Activated T-cell treated with anti-CD3 and anti-CD28 coated beads, Interleukin-2, amount 50 U/mL, for 72 hours (primary cell): ENCODE measurements at places on chromosomes 11 and 22. TPM values are rescaled to one million over a fixed set of nuclear protein-coding genes. Genes with fewer than 3 reads are reported as not detected.

DNA sequence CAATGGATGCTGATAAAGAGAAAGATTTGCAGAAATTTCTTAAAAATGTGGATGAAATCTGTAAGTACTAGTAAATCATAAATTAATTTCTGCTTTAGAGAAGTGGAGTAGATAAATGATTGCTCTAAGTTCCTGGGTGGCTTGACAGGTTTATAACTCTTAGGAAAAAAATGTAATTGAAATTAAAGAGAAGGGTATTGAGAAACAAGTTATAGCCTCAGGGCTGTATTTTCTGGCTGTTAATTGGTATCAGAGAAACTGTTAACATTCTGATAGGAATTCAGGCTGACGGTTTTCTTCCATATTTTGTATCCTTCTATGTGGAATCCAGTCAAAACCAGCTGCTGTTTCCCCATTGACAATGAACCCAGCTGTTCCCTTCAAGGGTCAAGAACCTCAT lies 1.9 kb downstream of the TTC12 start:
- DNase-seq: no peak

- no peak for DNase-seq
These were observed 149.9 kb downstream of the PKNOX2 start for GRCh38 chr11:125314276-125315078.

DNA sequence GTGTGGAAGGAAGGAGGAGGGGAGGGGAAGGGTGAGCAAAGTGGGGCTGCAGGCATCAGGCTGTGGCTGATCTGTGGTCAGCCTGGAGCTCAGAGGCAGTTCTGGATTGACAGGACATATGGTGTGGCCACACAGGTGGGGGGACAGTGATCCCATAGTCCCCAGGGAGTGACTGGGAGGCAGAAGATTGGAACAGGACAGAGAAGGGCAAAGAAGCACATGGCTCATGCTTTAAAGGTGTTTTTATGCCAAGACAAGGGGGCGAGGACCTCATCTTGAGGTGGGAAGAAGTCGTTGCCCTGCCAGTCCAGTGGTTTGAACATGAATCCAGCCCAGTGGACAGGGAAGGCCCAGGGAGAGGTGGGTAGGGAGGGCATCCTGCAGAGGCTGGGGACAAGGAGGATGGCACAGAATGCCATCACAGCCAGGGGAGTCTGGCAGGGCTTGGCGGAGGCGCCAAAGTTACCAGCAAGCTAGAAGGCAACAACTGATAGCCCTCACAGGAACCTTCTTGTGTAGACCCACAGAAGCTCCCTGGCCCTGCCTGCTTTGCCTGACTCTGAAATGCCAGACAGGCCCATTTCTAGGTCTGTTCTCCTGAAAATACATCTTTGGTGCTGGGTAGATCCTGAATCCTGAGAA lies 3.1 kb downstream of the BET1L start:
- no peak for DNase-seq

DNA sequence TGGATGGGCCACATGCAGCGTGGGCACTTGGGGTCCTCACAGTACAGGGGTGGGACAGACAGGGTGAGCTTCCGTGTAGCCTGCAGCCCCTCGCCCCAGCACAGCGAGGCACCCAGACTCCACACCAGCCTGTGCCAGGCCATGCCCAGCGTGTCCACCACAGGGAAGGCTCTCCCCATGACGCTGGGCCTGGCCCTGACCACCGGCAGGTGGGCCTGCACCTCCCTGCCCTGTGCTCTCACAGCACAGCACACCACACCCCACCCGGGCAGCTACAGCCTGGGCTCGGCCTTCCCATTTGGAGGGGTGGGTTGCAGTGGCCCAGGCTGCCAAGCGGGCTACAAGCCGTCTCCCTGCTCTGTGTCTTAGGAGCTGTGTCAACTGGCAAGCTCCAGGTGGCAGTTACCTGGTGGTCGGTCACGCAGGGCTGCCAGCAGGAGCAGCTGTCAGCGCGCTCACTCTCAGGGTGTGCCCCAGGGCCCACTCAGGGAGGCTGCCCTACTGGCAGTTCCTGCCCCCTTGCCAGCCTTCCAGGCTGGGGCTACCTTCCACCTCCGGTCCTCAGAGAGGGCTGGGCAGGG lies 4.6 kb downstream of the MOB2 start:
- DNase-seq: no peak

GRCh38 chr11:253160-253885 lies 16.5 kb downstream of the PSMD13 start:
- no peak for DNase-seq

- DNase-seq: no peak
These were observed 10.6 kb downstream of the TEAD1 start for GRCh38 chr11:12684816-12685215.

DNA sequence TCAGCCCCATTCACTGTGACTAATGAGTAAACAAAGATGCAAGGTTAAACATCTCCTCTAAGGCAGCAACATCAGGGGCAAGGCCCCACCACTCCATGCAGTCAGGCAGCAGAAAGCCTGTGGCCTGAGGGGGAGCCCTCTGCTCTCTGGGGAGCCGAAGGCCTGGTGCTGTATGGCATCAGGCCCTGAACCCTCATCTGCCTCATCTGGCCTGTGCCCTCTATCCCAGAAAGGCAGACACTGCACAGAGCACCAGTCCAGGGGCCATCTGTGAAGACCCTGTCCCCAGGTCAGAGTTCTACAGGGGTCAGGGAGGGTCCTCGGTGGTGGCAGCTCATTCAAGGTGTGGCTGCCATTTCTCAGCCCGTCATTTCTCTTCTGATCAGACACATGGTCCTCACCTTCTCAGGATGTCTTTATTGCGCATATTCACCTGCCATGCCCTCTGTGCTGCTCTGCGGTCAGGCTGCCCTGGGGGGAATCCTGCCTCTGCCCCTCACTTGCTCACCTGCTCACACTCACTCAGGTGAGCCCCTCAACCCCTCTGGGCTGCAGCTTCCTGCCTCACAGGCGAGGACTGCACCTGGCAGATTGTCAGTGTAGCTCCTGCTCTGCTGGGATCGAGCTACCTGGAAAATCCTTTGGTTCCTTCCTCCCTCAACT lies 103.1 kb upstream of the PITPNB start:
- DNase-seq: no peak

GRCh38 chr11:30956751-30957150 lies 370.6 kb upstream of the MPPED2 start:
- no peak for DNase-seq

DNA sequence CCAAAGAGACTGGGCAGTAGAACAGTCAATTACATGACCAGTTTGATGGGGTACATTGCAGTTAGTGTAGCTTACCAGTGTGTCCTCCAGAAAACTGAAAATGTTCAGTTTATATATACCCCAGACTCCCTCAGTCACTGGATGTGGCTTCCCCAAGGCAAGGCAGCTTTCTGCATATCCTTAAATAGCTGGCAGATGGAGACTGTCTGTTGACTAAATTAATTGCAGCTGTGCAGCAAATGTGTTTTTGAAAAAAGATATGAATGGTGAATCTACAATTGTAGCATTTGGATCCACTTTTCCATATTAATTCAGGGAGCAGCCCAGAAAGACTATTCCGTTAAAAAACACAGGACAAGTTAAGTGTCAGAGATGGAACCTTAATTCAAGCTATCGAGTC lies 565.1 kb upstream of the CCDC179 start:
- DNase-seq: no peak

GRCh38 chr11:69447786-69448185 lies 33.7 kb upstream of the LINC01488 start:
- DNase-seq: no peak

DNA sequence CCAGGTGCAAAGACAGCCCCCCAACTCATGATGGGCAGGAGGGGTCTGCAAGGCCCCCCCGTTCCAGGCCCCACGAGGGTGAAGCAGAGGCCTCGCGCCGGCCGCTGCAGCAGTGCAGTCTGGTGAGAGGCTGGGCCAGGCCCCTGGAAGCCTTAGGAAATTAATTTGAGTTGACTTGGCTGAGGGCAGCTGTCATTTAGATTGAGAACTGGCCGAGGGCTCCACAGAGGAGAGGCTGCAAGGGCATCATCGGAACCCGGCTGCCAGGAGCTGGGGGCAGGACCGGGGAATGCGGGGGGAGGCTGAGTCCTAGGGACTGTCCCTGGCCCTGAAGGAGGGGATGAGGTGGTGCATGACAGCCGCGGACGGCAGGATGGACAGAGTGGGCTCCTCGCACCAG lies 39.9 kb downstream of the MN1 start:
- no peak for DNase-seq

DNA sequence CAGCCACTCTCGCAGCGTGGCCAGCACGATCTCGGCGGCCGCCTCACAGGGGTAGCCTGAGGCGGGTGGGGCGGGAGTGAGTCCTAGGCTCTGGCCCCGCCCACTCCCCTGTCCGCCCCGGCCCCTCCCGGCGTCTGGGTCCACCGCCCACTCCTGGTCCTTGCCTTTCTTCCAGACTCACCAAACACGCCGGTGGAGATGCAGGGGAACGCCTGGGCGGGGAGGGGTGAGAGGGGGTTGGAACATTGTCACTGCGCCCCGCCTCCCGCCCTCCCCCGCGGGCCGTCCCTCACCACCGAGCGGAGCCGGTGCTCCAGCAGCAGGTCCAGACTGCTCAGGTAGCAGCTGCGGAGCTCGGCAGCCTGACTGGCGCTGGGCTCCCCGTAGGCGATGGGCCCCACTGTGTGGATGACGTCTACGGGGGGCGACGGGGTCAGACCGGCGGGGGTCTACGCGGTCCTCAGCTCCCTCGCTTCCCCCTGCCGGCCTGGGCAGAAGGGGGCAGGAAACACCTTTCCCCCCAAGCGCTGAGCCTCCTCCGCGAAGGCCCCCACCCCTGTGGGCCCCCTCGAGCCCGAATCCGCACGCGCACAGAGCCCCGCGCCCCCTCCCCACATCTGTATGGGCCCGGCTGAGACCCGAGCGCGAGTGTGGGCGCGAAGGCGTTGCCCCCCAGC lies 13.2 kb downstream of the OTUB1 start:
- DNase-seq: peak; percentile 59

DNA sequence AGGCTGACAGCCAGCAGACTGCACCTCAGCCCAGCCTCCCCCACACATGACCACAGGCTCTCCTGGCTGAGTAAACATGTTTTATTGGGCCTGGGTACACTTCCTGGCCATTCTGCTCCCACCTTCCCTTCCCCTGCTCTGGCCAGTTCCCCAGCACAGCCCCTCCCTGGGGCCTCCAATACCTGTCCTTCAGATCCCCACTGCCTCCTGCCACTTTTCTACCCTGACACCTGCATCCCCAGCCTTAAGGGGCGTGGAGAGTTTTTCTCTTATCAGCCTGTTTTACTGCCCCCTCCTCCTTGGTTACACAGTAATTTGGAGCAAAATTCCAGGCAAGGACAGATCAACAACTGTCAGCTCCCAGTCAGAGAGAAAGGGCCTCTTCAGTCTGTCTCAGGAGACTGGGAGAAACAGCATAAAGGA lies at the start of gene ISX:
Gene ISX, plus strand, starts transcription at position 363 of the 423 bp plus-strand sequence. CDS start 930 bp downstream, outside the sequence.
- no peak for DNase-seq

DNA sequence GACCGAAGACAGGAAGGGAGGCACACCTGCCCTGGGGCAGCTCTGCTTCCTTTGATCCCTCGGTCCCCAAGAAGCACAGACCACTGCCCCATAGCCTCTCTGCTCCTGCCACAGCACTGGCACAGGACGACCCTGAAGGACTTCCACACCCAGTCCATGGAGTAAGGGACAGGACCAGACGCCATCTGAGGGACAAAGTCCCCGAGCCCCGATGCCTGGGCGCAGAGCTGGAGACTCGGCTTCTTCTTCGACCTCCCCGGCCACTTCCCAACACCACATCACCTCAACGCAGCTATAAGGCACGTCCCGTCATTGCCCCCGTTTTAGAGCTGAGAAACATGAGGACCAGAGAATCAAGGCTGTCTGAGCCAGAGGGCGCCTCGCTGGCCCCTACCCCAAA lies 310.5 kb downstream of the BRD1 start:
- DNase-seq: no peak

DNA sequence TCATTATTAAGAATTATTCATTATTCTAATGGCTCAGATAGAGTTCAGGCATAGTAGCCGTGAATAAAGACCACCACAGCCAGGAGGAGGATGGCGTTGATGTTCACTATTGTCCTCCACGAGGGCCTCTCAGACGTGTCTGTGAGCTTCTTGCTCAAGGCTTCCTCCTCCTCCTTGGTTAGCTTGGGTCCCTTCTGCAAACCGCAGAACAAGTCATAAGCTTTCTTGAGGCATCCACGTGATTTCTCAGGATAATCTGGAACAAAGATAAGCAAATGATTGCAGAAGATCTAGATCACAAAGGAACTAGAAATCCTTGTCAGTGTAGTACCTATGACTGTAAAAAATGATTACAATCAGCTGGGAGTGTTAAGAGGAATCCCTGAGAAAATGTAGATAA lies 13.6 kb upstream of the RFPL2 start:
- DNase-seq: no peak

GRCh38 chr22:50505776-50506610 lies 1.5 kb downstream of the LMF2 start:
- no peak for DNase-seq

GRCh38 chr22:49515475-49515874 lies 312.2 kb downstream of the BRD1 start:
- no peak for DNase-seq

DNA sequence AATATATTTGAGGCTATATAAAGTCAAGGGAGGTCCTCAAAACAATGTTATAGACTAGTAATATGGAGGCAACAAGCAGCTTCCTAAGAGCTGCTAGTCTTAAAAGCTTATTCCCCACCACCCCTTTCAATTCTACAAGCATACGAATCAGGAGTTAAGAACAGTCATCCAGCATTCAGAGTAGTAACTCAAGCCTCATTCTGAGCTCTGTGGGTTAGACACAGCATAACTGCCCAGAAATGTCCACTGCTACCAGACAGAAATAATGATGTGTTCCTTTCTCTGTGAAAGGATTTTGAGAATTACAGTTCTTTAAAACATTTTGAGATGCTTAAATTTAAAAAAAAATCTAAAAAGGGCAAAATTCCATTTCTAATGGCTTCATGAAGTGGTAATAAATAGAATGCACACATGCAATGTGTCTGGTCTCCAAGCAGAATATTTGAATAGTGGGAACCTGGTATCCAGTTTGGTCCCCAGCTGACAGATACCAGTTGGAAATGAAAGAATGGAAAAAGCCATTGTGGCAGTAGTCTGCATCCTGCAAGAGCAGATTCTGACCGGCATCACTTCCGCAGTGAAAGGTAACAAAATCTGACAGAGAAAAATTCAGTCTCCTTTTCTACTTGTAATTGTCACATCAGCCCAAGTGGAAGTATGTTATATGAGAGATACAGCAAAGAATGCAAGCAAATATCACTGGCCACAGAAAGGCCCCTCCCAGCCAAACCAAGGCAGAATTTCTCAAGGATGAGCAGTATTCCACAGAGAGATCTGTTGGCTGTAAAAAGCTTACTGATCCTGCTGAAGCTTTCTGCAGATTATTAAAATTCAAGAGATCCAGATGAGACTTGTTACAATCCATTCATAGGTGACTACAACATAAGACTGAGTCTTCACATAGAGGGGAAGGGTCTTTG lies 310.8 kb upstream of the PITPNB start:
- DNase-seq: no peak

IL18 gene
- 0.35 TPM for total RNA-seq

INPP5J gene
- total RNA-seq: 0.29 TPM

OR8J3 gene
- not detected for total RNA-seq

UBQLNL gene
- total RNA-seq: 0.30 TPM

APOBEC3G gene
- 115 TPM for total RNA-seq

MEI1 gene
- 73.0 TPM for total RNA-seq

ZNHIT2 gene
- total RNA-seq: 10.4 TPM

PAMR1 gene
- not detected for total RNA-seq

C11orf97 gene
- total RNA-seq: not detected

OR51E2 gene
- not detected for total RNA-seq

SCGB1C1 gene
- total RNA-seq: not detected
